ENCODE measurements at places on chromosomes 1 and 21.

GRCh38 chr1:150895618-150896017 is 8.7 kb downstream of the CTXND2 start:
- no peak for DNase-seq

GRCh38 chr1:185158800-185159199 is 1.8 kb downstream of the SWT1 start:
- no peak for DNase-seq

- no peak for DNase-seq
Measured at GRCh38 chr1:221863635-221864034, 121.7 kb upstream of the DUSP10 start.

DNA sequence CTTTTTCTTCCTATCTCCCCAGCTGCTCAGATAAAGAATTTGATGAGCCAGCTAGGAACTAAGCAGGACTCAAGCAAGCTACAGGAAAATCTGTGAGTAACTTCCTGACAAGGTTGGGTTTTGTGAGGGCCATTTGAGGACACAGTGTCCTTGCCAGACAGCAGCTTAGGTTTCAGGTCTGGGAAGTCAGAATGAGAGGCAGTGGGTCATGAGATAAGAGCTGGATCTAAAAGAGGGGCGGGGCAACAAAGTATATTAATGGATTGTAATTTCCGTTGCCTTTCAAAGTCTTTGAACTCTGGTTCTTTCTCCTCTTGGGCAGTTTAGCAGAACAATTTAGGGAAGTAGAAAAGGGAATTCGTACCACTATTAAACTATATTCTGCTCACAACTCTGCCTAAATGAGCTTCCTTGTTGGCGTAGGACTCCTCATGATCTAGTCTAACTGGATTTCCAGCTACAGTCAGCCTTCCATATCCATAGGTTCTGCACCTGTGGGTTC is 16.6 kb downstream of the STX12 start:
- no peak for DNase-seq

DNA sequence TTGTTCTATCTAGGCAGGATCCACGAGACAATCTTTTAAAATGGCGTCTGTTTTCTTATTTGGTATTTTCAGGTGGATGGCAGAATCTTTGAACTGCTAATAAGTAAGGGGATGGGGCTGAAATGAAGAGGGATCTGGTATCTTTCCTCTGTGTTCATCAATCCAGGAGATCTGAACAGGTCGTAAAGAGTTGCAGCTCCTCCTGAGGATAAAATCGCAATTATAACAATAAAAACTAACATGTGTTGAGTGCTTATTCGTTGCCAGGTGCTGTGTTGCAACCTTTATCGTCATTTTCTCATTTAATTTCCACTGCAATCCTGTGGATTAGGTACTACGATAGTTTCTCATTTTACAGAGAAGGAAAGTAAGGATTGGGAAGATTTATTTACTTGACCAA is 134.6 kb upstream of the DPYD start:
- no peak for DNase-seq

- no peak for DNase-seq
Measured at GRCh38 chr21:21137986-21138385, 139.8 kb downstream of the NCAM2 start.

- DNase-seq, result no peak
Measured at GRCh38 chr1:183279835-183280234, 93.8 kb downstream of the LAMC2 start.
